ENCODE measurements at places on chromosomes 16 and 17.

DNA sequence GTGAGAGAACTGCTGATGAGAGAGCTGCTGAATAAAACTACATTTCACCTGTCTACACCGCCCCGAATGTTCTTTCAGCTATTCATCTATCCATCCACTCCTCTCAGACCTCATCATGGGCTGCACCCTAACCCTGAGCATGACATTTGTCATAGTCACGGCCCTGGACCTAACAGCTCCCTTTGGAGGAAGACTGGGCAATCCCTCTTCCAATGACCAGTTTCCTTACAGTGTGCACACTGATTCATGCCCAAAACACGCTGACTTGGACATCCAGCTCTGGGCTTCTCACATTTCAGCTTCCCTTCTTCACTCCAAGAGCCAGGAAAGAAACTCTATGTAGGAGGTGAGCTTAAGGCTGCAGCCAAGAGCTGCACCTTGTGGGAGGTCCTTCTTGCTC, 41.8 kb upstream of the ARL4D start:
- DNase-seq, result peak; percentile 60

GRCh38 chr17:61410141-61411010, 10.7 kb downstream of the TBX2 start:
- peak; percentile 86 for DNase-seq

DNA sequence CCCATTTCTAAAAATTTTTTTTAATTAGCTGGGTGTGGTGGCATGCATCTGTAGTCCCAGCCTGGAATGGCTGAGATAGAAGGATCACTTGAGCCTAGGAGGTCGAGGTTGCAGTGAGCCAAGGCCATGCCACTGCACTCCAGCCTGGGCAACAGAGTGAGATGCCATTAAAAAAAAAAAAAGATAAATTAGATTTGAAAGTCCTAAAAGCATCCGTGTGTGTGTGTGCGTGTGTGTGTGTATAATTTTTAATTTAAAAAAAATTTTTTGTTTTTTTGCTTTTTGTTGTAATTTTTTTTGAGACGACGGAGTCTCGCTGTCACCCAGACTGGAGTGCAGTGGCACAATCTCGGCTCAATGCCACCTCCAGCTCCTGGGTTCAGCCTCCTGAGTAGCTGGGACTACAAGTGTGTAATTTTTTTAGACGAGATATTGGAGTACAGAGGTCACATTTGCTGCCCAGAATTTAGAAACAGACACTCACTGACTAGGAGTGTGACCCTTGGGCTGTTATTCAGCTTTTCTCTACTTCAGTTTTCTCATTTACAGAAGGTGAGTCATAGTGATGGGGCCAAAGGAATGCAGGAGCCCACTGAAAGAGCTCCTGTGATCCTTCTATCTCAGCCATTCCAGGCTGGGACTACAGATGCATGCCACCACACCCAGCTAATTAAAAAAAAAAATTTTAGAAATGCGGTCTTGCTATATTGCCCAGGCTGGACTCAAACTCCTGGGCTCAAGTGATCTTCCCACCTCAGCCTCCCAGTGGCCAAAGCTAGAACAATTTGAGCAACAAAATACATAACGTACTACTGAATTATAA, 25.5 kb upstream of the TBX4 start:
- no peak for DNase-seq

DNA sequence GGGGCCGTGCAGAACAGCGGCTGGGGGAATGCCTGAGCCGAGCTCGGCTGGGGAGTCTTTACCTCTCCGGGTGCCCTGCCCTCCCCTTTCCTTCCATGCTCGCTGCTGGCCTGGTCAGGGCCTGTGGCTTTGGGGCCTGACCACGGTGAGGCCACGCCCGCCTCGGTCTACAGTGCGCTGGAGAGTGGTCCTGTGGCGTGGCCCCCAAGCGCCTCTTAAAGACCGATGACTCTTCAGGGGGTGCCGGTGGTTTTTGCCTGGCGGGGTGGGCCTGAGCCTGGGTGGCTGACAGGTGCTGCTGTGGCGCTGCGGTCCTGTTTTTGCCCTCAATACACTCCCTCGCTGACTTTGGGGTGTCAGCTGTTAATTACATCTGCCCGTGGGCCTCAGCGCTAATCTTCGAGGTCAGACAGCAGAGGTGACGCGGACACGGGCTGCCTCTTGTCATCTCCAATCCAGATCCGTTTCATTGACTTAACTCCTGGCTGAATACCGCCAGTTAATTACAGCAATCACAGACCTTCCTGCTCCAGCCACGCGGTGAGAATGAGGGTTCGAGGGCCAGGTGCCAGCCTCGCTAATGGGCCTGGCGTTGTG, 29.7 kb downstream of the GSE1 start:
- no peak for DNase-seq

DNA sequence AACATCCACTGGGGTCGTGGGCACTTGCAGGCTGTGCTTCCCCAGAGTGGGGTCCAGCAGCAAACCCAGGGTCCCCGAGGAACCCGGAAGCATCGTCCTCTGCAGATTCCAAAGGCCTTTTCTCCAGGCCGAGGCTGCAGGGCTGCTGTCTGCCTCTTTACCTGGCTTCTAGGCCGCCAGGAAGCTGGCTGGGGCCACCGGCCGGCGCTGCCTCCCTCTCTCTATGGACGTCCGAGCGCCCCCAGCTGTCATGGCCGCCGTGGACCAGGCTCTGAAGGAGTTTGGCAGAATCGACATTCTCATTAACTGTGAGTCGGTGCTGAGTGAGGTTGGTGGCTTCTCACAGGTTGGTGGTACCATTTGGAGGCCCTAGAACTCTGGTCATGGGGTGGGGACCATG, 5.6 kb downstream of the DECR2 start:
- DNase-seq, result no peak

- peak; percentile 86 for DNase-seq
Measured at GRCh38 chr17:63425483-63425882, 20.6 kb downstream of the CYB561 start.

- DNase-seq, result no peak
Measured at GRCh38 chr16:73040136-73040535, 7.8 kb downstream of the ZFHX3 start.

- DNase-seq, result no peak
Measured at GRCh38 chr16:85421338-85422195, 191.6 kb upstream of the GSE1 start.

- DNase-seq, result no peak
Measured at GRCh38 chr16:20803561-20804214, 2.6 kb downstream of the ERI2 start.

DNA sequence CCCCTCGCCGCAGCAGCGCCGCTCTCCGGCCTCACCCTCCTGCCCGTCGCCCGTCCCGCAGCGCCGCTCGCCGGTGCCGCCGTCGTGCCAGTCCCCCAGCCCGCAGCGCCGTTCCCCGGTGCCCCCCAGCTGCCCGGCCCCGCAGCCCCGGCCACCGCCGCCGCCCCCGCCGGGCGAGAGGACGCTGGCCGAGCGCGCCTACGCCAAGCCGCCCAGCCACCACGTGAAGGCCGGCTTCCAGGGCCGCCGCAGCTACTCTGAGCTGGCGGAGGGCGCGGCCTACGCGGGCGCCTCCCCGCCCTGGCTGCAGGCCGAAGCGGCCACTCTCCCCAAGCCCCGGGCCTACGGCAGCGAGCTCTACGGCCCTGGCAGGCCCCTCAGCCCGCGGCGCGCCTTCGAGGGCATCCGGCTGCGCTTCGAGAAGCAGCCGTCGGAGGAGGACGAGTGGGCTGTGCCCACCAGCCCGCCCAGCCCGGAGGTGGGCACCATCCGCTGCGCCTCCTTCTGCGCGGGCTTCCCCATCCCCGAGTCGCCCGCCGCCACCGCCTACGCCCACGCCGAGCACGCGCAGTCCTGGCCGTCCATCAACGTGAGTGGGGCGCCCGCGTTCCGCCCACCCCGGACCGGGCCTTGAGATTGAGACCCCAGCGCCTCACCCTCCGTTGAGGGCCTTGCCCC, 15.0 kb downstream of the TBKBP1 start:
- DNase-seq, result peak; percentile 66

DNA sequence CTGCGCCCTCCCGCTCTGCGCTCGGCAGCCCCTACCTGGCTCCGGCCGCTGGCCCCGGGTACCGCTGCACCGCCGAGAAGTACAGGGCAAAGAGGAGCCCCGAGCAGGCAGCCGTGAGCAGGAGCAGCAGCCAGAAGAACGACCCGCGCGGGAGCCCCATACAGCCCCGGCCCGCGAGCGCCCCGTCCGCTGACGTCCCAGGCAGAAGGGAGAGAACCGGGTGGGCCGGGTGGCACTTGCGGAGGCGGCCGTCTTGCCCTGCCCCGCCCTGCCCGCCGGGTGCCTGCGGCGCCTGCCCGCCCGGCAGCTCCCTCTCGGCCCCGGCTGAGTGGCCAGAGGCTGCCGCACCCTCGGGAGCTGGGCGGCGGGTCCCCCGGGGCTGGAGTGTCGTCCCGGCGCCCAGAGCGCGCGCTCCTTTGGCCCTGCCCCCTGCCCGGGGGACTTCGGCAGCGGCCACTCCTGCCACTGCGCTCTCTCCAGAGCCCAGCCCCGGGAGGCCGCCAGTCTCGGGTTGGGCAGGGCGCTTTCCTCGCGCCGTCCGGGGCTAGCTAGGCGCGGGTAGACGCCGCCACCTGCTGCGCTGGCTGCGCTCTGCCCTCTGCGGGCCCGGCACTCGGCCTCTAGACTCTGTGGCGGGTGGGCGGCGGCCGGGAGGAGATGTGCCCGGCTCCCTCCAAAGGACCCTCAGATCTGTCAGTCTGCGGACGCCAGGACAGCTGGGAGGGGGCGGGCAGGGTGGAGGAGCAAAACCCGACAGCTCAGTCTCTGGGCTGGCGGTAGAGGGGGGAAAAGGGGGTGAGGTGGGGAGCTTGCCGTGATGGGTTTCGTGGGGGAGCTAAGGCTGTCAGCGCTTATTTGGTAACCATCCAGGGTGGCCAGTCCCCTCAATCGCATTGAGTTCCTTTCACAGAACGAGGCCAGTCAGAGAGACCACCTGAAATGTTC, at the start of gene ST6GALNAC2:
Gene ST6GALNAC2, minus strand, starts transcription at position 212 of the 945 bp plus-strand sequence. Its CDS starts 52 bp downstream, at position 160.
- peak; percentile 60 for DNase-seq

DNA sequence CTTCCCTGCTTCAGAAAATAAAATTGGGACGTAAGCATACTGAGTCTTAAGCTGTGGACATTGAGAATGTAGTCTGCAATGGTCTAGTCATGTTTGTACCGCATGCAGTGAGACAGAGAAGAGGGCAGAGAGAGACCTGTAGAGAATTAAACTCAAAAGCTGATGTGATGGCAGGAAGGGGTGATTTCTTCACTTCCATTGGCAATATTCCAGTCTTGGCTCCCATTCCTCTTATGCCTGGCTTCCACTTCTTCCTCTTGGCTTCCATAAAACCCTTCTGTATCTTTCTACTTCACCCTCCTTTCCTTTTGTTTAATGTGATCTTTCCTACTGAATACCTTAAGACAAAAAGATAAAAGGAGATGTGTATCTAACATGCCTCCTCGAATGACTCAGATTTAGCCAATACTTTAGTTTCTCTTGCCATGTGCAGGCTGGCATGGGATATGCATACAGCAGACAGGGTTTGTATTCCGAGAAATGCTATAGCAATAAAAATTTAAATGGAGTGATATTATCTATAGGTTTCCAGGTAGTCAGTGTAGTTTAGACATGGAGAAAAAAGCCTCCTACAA, 423.1 kb upstream of the DYNLRB2 start:
- DNase-seq, result no peak

DNA sequence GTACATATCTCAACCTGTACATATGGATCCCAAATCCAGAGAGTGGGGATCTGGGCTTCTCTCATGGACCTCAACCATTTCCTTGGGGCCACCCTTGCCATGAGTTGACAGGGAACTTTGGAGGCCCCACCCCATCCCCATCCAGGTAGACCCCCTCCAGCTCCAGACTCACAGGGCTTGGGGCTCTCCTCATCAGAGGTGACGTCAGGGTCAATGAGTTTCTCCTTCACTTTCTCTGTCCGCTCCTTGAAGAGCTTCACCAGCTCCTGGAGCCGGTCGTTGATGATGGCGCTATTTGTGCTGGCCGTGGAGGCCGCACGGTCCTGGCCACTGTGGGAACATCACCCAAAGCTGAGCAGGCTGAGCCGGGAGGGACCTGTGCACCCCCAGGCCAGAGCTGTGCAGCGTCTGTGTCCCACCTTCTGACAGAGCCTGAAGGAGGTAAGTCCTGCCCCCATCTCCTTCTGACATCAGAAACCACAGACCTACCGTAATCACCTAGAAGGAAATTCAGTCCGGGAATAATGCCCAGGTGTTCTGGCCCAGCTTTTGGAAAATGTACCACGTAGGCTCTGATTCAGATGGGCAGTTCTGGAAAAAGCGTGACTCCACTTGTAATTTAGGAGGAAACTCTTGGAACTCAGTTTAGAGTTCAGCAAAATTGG, 50.6 kb downstream of the CNGB1 start:
- DNase-seq, result peak; percentile 58

- DNase-seq, result no peak
Measured at GRCh38 chr16:14545346-14545884, 84.6 kb downstream of the PARN start.

GRCh38 chr17:68087851-68088250, 52.3 kb downstream of the KPNA2 start:
- no peak for DNase-seq

GRCh38 chr16:3959148-3959547, 78.6 kb upstream of the CREBBP start:
- no peak for DNase-seq

DNA sequence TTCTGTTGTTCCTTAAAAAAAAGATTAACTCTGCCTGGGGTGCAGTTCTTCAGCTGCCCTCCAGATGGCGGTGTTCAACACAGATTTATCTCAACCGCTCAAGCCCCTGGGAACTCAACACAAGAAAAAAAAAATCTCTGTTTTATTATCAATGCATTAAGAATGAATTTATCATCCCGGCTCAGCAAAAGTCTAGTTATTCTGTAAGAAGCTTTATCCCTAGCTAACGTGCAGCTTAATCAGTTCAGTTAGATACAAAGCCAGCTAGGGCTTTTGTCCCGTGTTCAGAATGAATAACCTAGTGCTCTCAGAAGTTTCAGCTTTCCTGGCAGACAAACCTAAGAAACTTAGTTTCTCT, 475.9 kb upstream of the CCL2 start:
- peak; percentile 63 for DNase-seq

- no peak for DNase-seq
Measured at GRCh38 chr16:77111056-77111565, 79.9 kb upstream of the MON1B start.

DNA sequence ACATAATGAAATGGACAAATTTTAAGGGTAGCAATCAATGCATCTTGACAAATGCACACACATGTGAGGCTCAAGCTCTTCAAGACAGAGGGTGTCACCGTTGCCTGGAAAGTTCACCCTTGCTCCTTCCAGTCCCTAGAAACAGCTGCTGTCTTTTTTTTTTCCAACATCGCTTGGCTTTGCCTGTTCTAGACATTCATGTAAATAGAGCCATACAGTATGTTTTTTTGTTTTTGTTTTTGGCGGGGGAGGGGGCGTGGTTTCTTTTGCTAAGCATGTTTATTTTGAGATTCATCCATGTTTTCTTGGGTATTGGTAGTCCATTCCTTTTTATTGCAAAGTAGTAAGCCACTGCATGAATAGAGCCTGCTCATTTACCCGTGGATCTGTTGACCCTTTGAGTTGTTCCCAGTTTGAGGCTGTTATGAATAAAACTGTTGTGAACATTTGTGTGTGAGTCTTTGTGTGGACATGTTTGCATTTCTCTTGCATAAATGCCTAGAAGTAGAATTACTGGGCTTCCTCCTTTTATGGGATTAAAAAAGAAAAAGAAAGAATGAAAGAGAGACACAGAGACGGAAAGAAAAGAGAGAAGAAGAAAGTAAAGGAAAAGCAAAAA, 78.4 kb downstream of the NT5M start:
- DNase-seq, result no peak

- no peak for DNase-seq
Measured at GRCh38 chr16:66926961-66927436, 1.7 kb upstream of the RRAD start.

GRCh38 chr16:87384162-87384874, 742 bp upstream of the FBXO31 start:
- DNase-seq, result no peak

Measured in right forelimb (tissue), 1 donor.